Endothelial cell (in vitro differentiated cells): ENCODE measurements at places on chromosomes 5 and 9. TPM values are rescaled to one million over a fixed set of nuclear protein-coding genes. Genes with fewer than 3 reads are reported as not detected.

GRCh38 chr5:158487664-158488063, 612.1 kb downstream of the EBF1 start:
- H3K4me1 ChIP-seq: peaks cover 4% of the 10 kb centered on the region
- no peak for DNase-seq
- H3K27me3 ChIP-seq: peaks cover 3% of the 10 kb centered on the region

- DNase-seq: no peak
- H3K27ac ChIP-seq: no peak overlapping the region
- peaks cover 3% of the 10 kb centered on the region for H3K27me3 ChIP-seq
- H3K4me3 ChIP-seq: no peak overlapping the region
- H3K36me3 ChIP-seq: peaks cover 8% of the 10 kb centered on the region
- H3K4me1 ChIP-seq: peaks cover 13% of the 10 kb centered on the region
Measured at GRCh38 chr9:112841261-112841660, 49.4 kb downstream of the SLC46A2 start.

DNA sequence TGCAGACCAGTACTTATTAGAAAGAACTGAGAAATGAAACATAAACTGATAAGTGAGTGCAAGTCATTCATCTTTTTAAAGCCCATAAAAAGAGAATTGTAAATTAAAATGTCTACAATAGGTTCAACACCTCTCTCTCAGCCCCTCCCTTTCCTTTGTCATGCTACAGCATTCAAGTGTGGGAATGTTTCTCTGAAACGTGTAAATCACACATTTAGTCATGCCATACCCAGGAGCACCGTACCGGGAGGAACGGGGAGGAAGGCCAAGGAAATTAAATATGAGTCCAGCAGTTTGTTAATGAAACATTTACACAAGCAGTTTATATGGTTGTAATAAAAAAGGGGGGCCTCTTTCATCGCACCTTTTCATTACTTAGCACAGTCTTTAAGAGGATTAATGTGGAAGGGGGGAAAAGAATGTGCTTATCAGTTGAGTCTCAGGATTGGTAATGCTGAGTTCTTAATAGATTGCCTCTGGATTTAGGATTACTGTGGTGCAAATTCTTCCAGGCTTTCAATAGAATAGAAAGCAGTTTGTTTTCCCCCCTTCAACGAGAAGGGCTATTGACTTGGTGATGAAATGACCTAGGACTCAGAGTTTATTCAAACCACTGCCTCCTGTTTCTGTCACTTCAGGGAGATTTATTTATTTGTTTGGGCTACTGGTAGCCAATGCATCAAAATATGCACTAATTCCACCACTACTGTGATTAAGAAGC, 176.0 kb upstream of the ZNF608 start:
- no peaks in the 10 kb centered on the region for H3K27me3 ChIP-seq
- no peaks in the 10 kb centered on the region for H3K4me1 ChIP-seq
- H3K4me3 ChIP-seq: no peak overlapping the region
- no peak for DNase-seq

DNA sequence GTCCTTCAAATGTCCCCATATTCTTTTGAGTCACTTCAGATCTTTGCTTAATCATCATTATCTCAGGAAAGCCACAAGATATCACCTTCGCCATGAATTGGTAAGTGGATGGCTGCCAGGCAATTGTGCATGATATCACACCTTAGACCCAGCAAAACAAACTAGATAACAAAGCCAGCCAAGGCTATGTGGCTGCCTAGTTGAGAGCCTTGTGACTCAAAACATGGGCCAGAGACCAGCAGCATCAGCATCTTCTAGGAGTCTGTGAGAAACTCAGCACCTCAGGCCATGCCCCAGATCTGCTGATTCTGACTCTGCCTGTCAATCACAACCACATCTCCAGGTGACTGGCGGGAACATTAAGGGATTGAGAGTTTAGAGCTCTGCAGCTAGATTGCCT, 82.8 kb downstream of the SLIT3 start:
- H3K36me3 ChIP-seq: no peaks in the 10 kb centered on the region
- H3K27ac ChIP-seq: no peak overlapping the region

The HRCT1 gene
- 0.87 TPM for total RNA-seq
